ENCODE measurements at places on chromosomes 2 and 18. TPM values are rescaled to one million over a fixed set of nuclear protein-coding genes. Genes with fewer than 3 reads are reported as not detected.

GRCh38 chr18:46310675-46311345, 206.6 kb downstream of the HAUS1 start:
- no peak for DNase-seq

DNA sequence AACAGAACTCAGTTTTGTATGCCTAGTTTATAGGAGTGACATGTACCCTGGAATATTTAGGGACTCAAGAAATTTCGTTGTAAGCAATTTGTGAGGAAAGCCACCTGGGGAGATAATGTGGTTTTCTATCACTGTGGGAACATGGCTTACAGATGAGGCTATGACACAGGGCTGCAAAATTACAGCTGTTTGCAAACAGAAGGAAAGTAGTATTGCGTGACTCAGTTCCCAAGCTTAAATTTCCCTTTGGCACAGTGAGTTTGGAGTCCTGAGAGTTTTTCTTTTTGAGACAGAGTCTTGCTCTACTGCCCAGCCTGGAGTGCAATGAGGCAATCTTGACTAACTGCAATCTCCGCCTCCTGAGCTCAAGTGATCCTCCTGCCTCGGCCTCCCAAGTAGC, 149.8 kb downstream of the MYO5B start:
- no peak for DNase-seq

- no peak for DNase-seq
These were observed 50.0 kb downstream of the ERBB4 start for GRCh38 chr2:212488611-212489010.

GRCh38 chr18:23302851-23303527, 150.1 kb upstream of the RIOK3 start:
- DNase-seq, result no peak

DNA sequence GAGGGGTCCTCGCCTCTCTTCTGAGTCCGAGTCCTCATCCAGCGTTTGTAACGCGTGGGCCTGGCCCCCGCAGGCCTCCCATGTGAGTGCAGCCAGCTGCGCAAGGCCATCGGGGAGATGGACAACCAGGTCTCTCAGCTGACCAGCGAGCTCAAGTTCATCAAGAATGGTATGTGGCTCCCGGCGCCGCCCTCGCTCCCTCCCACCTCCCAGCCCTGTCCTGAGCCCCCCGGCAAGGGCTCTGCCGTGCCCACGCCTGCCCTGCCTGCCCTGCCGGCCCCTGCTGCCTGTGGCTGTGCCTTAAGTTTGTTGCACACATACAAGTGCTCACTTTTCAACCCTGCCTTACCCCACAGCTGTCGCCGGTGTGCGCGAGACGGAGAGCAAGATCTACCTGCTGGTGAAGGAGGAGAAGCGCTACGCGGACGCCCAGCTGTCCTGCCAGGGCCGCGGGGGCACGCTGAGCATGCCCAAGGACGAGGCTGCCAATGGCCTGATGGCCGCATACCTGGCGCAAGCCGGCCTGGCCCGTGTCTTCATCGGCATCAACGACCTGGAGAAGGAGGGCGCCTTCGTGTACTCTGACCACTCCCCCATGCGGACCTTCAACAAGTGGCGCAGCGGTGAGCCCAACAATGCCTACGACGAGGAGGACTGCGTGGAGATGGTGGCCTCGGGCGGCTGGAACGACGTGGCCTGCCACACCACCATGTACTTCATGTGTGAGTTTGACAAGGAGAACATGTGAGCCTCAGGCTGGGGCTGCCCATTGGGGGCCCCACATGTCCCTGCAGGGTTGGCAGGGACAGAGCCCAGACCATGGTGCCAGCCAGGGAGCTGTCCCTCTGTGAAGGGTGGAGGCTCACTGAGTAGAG, 14.4 kb upstream of the ALLC start:
- DNase-seq, result no peak

GRCh38 chr2:103361712-103362111, 599.9 kb downstream of the TMEM182 start:
- DNase-seq, result no peak

DNA sequence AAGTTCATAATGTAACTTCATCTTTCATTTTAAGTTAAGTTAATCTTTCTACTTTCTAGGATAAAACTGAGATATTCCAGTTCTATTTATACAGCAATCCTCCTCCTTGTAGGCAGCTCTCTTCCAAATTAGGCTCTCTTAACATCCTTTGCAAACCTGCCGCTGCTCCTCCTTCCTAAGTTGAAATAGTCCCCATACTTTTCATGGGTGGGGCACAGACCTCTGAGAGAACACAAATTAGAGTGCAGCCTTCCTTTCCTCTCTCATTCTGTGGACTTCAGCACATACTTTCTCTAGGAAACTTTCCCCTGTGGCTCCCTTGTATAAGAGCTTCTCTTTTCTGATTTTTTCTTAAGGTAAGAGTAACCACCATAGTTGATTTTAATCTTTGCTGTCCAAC, 28.3 kb downstream of the TWSG1 start:
- DNase-seq, result peak; percentile 35

- DNase-seq, result peak; percentile 43
These were observed 65.4 kb downstream of the TRPM8 start for GRCh38 chr2:233982421-233983121.

DNA sequence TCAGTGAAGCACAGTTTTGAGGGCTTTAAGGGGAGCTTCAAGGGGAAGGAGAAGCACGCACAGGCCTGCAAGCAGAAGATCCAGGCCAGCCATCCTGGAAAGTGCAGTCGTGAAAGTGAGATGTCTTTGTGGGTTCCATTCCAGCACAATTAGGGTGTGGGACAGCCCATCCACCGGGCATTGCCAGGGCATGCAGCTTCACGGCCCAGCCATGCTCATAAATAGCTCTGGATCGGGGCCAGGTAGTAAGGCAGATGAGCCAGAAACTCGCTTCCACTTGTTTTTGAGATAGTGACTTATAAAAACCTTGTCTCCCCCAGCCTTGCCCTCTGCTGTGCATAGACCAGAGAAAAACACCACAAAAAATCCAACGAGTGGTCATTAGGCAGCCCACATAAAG, 21.0 kb downstream of the KDSR start:
- peak; percentile 64 for DNase-seq

DNA sequence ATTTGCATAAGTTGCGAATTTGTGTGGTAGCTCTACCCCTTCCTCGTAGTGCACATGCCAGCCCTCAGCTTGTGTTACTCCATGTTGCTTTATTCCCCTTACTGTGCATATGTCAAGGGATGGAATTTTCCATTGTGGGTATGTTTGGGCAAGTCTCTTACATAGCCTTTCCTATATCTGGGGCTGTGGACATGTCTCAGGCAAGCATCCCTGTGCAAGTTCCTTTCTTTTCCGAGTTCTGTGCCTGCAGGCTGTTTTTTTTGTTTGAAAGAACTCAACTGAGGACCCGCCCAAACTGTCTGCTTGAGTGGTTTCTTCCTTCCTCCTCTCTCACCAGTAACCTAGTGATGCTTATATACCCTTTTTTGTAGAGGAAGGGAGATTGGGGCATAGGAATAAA, 1739.1 kb upstream of the PIK3C3 start:
- no peak for DNase-seq

- peak; percentile 46 for DNase-seq
These were observed 9.6 kb downstream of the PREPL start for GRCh38 chr2:44351676-44352075.

PDE11A gene
- 0.51 TPM for total RNA-seq

HRH4 gene
- total RNA-seq, result 0.21 TPM

IKZF2 gene
- 28.6 TPM for total RNA-seq

MYCN gene
- total RNA-seq, result 7.3 TPM

Measured in tongue (tissue), 3 donors.